HT-29 (cell line): ENCODE measurements at places on chromosomes 2 and 18.

GRCh38 chr18:26487437-26487836 is 60.9 kb downstream of the KCTD1 start:
- peak; percentile 75 for DNase-seq

- DNase-seq, result no peak
These were observed 199.7 kb downstream of the PTPRM start for GRCh38 chr18:7766817-7767216.

DNA sequence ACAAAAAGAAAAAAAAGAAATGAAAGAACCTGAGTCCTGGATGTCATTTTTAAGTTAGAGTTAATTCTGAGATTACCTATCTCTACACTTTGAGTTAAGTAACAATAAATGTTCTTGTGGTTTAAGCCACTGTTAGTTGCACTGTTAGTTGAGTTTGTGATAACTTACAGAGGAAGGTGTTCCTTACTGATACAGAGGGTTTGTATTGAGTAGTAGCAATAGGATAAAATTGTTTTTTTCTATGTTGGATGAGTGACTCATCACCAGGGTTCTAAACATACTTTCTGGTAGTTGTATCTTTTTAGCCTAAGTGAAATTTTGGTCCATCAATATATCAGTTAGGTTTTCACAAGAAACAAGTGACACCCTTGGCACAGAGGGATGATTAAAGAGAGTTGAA is 4.0 kb upstream of the LCLAT1 start:
- no peak for DNase-seq

DNA sequence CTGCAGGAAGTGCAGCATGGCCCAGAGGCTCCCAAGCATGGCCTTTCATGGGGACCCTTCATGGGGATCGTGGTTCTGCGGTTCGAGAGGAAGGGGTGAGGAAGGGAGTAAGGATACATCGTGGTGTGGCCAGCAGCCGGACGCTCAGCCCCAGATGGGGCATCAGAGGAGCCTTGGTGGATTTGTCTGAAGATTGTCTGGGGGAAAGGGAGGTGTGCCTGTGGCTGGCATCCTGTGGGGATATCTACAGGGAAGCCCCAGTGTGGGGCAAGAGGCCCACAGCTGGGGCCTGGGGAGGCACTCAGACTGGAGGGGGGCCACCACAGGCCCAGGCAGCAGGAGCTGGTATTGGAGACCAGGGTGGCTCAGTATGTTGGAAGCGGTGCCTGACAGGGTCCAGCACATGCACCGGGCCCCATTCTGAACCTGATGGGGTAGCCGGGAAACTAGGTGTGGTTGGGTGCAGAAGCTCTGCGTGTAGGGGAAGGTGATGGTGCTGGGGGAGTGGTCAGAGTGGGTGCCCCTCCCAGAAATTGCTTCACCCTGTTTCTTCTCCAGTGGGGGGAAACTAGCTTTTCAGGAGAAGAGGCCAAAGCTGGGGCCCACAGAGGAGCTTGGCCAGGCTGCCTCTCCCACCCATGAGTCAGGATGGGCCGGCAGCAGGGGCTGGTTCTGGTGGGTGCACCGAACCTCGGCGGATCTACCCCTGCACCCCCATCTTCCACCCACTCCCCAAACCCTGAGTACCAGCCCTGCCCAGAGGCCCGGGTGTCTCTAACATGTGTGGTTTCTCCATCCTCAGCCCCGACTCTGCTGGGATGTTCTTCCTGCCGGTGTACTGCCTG is 274.4 kb upstream of the HDAC4 start:
- no peak for DNase-seq

DNA sequence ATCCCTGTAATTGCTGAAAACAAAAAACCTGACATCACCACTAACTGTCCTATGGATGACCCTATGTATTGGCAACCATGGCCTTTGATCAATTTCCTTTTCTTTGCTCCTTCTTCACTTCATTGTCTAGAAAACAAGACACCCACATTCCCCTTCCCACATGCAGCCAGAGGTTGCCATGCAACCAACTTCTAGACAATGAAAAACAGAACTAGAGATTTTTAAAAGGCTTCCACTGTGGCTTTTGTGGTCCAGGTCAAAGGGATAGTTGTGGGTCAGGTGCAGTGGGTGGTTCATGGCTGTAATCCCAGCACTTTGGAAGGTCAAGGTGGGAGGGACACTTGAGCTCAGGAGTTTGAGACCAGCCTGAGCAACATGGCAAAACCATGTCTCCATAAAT is 139.3 kb upstream of the DOK6 start:
- no peak for DNase-seq

DNA sequence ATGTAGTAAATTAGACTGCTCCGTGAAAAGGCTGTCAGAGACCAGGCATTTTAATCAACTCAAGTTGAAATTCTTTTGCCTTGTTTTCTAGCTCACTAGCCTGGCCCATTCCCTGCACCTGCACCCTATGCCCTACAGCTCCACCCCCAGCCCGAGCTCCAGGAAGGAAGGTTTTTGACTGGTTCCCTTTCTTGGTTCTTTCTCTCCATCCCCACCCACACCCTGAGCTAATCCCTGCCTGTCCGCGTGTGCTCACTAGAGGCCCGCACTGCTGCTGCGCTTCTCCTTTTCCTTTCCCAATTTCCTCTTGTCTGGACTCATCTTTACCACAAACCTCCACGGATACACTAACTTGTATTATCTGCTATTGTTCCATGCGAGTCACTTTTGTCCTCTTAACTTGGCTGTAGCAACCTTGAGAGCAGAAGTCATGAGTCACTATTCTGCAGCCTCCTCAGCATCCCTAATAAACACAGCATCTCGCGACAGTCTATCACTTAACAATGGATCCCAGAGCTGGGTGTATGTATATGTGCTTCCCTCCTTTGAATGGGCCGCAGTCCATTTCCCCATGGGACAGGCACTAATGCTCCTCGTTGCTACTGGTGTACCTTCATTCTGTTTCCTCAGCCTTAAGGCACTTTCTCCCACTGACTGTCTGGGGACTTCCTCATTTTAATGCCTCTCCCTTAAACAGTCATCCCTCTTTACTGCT is 36.5 kb downstream of the COLEC12 start:
- no peak for DNase-seq

GRCh38 chr2:240494194-240494793 is 58.8 kb downstream of the GPC1 start:
- DNase-seq, result no peak

- no peak for DNase-seq
These were observed 85.9 kb downstream of the ZNF407 start for GRCh38 chr18:74683573-74683972.

- no peak for DNase-seq
These were observed 94.1 kb downstream of the BCL2 start for GRCh38 chr18:63225434-63225833.

GRCh38 chr18:77077401-77077800 is 55.2 kb downstream of the MBP start:
- DNase-seq, result no peak

DNA sequence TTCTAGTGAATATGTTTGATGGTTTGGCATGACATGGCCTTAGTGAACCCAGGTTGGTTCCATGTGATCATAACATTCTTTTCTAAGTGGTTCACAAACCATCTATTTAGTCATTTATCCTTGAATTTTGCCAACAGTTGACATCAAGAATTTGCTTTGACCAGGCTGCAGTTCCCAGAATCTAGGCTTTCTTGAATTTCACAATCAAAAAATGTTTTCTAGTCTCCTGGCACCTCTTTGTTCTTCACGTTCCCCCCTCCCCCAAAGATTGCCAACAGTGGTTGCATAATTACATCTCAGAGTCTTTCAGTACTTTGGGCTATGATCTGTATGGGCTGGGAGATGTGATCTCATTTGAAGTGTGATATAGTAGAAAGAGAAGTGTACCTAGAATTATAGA is 124.0 kb downstream of the GATA6 start:
- DNase-seq, result no peak

- no peak for DNase-seq
These were observed 26.3 kb downstream of the MBP start for GRCh38 chr18:77106331-77106730.

DNA sequence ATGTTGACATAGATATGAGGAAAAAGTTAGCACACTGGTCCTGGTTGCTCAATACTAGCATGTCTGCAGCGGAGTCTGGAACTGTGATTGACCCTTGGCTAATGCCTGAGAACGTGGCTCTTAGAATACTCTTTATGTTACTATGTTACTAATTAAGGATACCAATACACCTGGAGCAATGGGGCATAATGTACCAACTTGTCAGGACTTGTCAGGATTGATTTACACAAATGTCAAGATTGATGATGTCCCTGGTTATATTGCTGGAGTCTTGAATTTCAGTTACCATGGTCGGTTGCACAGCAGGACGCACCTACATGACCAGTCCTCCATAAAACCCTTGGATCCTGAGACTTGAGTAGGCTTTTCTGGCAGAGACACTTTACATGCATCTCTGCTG is 810.9 kb downstream of the CPS1 start:
- no peak for DNase-seq

- no peak for DNase-seq
These were observed 1.6 kb downstream of the LONRF2 start for GRCh38 chr2:100320547-100321178.
